ENCODE measurements at places on chromosomes 2 and 18. TPM values are rescaled to one million over a fixed set of nuclear protein-coding genes. Genes with fewer than 3 reads are reported as not detected.

Gene NEURL3
- not detected for polyA plus RNA-seq

Gene HOXD10
- polyA plus RNA-seq, result not detected

Gene PSMD1
- 61.0 TPM for polyA plus RNA-seq

- DNase-seq, result no peak
These were observed 226.7 kb upstream of the KLHL29 start for GRCh38 chr2:23158306-23158705.

GRCh38 chr2:198775737-198776136 lies 682.0 kb downstream of the SATB2 start:
- DNase-seq, result no peak

DNA sequence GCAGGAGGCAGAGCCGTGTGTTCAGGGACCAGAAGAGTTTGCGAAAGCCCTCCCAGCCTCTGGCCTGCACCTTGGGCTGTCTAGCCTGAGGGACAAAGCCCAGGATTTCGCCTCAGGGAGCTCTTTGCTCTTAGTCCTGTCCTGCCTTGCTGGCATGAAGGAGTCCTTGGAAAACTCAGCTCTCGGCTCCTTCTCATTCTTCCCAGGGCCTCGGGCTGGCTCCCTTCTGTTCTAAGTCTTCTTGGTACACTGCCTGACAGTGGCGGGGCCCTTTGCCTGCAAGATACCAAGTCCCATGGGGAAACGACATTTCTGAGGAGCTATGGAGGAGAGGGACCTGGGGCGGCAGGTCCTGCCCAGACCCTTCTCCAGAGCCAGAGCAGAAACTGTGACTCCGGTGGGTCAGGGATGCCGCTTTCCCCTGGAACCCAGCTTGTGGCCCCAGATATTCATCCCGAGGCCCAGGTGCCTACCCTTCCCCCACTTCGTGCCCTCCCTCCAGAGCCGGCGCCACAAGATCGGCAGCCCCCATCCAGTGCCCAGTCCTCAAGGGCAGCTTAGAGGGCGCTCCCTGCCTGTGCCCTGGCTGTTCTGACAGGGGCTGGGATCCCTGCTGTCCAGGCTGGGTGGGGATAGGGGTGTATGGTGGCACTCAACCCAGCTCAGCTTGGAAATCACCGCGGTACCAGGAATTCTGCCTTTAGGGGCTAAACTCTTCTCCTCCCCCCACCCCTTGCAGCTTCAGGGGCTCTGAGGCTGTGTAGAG lies 5.5 kb upstream of the CYP26B1 start:
- DNase-seq, result no peak

DNA sequence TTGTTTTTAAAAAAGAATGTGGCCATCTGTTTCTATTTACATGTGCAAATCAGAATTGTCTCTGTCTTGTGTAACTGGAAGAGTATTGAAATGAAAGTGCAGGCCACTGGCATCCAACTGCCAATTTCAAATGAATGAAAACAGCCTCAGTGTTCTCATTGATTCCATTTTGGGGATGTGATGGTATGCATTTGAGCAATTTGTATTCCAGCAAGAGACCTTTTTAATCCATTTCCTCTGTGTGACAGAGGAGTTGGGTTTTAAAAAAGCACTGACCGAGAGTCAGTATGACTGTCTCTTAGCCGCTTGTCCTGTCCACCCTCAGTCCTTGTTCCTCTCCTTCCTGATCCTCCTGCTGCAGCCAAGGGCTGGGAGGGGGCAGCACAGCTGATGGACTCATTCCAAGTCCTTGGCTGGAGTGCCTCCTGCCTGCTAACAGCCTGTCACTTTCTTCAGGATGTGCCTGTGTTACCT lies 50.0 kb downstream of the ASAP2 start:
- DNase-seq, result no peak

GRCh38 chr2:8882094-8882493 lies 44.7 kb upstream of the KIDINS220 start:
- no peak for DNase-seq
